Urothelium cell line (cell line): ENCODE measurements at places on chromosomes 1 and 21.

GRCh38 chr1:15627343-15627988 lies 10.2 kb downstream of the DDI2 start:
- DNase-seq, result no peak

- DNase-seq, result no peak
Measured at GRCh38 chr1:26730695-26731094, 34.9 kb downstream of the ARID1A start.

DNA sequence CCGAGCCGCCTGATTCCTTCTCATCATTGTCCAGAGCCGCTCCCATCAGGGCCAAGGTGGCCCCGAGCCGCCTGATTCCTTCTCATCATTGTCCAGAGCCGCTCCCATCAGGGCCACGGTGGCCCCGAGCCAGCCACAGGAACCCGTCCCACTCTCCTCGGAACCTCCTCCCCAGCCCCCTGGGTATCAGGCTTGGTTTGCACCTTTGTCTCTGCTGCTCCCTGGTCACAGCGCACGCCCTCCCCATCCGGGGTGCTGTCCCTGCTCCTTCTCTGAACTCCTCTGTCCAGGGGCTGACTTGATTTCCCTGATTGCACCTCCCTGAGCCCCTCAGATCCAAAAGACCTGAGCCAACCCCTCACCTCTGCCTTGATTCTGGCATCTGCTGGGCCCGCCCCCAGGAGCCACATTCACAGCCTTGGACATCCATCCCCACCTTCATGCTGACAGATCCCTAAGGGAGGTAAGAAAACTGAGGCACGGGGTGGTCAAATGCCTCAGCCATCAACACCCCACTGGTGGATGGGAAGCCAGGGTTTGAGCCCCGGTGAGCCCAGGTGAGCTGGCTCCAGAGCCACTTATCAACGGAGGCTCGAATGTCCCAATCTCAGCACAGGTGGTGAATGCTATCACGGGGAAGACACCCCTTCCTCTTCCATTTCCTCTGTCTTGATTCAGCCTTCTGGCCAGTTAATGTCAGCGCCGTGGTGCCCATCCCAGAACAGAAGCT lies 25.6 kb upstream of the COL18A1 start:
- no peak for DNase-seq

DNA sequence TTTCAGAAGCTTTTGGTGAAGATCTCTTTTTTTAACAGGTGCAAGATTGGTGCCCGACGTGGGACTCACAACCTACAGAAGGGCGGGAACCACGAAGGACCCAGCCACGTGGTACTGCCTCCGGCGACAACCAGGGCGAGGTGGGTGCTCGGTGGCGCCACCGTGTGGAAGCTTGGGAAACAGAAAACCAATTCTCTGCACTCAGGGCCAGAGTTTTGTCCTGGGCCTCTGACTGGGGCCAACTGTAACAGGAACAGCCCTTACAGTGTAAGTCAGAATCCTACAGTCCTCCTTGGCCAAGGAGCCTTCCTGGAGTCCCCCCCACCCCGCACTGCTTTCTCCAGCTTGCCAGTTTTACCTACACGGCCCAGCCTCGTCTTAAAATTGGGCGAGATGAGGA lies 11.6 kb upstream of the S100A7A start:
- DNase-seq, result peak; percentile 44

- no peak for DNase-seq
Measured at GRCh38 chr1:94873520-94874351, 53.2 kb downstream of the CNN3 start.

DNA sequence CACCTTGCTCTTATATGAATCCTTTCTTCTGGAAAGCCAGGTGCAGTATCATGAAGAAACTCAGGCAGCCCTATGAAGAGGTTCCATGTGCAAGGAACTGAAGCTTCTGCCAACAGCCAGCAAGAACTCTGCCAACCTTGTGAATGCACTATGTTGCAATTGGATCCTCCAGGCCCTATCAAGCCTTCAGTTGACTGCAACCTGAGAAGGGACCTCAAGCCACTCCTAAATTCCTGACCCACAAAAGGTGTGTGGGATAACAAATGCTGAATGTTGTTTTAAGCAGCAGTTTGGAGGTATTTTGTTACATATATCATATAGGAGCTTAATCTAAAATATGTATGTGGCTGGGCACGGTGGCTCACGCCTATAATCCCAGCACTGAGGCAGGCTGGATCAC lies 84.0 kb downstream of the RERE start:
- DNase-seq, result no peak

GRCh38 chr1:211381481-211382181 lies 55.0 kb downstream of the TRAF5 start:
- DNase-seq, result no peak
